Daoy (cell line): ENCODE measurements at places on chromosomes 3 and 15. TPM values are rescaled to one million over a fixed set of nuclear protein-coding genes. Genes with fewer than 3 reads are reported as not detected.

UROC1 gene
- total RNA-seq, result not detected in 2 replicates

UTS2B gene
- not detected in 2 replicates for total RNA-seq

LRRC34 gene
- total RNA-seq, result 5.6 and 9.2 TPM in 2 replicates

RBP2 gene
- not detected in 2 replicates for total RNA-seq

GPX1 gene
- total RNA-seq, result 240 and 299 TPM in 2 replicates
